ENCODE measurements at places on chromosomes 2 and 18.

- no peak for DNase-seq
These were observed 16.8 kb upstream of the LPIN1 start for GRCh38 chr2:11729362-11730212.

- no peak for DNase-seq
These were observed 52.0 kb downstream of the LYPD1 start for GRCh38 chr2:132617989-132618388.

GRCh38 chr2:239952665-239953417 lies 72.3 kb downstream of the NDUFA10 start:
- DNase-seq: no peak

DNA sequence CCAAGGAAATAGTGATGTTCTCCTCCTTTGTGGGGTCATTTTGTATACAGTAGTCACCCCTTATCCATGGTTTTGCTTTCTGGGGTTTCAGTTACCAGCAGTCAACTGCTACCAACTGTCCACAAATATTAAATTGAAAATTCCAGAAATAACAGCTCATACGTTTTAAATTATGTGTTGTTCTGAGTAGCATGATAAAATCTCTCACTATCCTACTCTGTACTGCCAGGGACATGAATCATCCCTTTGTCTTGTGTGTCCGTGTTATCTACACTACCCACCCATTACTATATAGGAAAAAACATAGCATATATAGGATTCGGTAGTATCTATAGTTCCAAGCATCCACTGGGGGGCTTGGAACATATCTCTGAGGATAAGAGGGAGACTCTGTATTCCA lies 120.9 kb upstream of the DCC start:
- DNase-seq: no peak

GRCh38 chr2:98643496-98644100 lies 35.2 kb downstream of the UNC50 start:
- no peak for DNase-seq

DNA sequence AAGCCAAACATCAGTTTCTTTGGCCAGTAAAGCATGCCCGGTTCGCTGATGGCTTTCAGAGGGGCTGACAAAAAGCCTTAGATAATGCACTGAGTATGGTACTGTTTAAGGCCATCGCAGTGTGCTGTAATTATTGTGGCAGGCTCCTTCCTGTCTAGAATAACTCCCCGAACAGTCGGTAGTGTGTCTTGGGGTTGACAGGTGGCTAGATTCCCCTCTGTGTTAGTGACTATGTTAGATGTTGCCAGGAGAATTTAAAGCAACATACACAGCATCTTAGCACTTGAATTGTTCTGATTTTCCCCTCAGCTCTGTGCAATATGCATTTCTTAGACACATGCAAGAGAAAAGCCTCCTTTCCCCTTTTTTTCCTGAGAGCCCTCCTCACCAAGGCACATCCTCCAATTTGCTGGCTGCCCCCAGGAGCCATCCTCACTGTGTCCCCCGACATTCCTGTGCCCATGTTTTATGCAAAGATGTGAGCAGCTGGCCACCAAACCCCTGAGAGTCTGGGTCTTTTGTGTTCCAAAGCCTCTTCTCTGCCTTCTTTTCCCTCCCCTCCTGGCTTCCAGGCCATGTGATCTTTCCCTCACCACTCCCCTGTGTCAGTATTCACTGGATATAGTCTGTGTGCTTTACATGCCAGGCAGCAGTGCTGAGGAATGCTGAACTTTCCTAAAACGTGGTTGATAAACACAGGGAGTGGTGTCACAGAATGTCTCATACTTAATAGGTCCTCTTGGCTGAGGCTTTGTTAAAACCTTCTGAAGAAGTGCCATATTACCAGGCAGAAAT lies 331.5 kb downstream of the HRH4 start:
- DNase-seq: no peak

DNA sequence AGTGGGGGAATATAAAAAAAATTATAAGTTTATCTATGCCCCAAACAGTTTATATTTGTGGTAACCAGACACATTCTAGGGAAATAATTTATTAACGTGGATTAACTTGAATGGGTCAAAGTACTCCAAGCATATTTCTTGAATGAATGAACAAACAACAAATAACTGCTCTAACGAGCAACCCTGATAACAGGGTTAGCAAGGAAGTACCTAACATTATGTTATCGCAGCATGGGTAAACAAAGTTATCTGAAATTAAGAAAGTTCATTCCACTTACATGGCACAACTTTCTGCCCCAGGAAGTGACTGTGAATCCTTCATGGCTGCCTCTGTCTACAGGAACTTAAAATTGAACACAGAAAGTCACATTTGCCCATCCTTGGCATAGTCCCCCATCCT lies 812.9 kb upstream of the ACVR2A start:
- DNase-seq: no peak

GRCh38 chr18:10376731-10377130 lies 77.7 kb upstream of the APCDD1 start:
- no peak for DNase-seq

- no peak for DNase-seq
These were observed 9.7 kb upstream of the PNPT1 start for GRCh38 chr2:55703350-55703749.

DNA sequence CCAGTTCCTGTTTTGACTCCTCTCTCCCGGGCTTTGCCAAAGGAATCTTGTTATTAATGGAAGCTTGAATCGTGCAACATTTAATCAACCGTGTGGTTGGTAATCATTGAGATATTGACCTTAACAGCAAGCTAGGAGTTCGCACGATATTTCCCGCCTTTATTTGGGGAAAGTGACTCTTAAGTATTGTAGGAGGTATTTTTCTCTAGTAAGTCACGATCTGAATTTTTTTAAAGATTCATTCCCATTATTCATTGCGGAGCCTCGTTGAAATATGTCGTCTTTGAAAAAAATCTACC lies 663 bp downstream of the NUP35 start:
- DNase-seq: no peak

- no peak for DNase-seq
These were observed 14.1 kb downstream of the DYNC2LI1 start for GRCh38 chr2:43787895-43788294.

DNA sequence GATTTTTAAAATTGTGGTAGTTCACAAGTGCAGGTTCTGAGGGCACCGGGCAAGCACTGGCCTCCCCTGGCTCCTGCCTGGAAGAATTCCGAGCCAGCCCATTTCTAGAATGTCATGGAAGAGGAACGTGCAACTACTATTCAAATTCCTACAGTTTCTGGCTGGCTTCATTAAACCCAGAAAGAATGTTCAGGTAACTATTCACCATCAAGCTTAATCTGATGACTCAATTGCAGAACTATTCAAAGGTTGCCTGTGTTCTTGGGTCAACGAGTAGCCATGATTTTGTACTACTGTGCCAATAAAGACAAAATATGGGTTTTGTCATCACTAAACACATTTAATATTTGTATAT lies 14.3 kb upstream of the MFF start:
- no peak for DNase-seq

GRCh38 chr2:73112913-73113854 lies at the start of gene RAB11FIP5:
TSS of gene RAB11FIP5 (minus strand) at chr2:73112948. CDS start at chr2:73112777, 171 bp downstream.
- DNase-seq: peak; percentile 44

DNA sequence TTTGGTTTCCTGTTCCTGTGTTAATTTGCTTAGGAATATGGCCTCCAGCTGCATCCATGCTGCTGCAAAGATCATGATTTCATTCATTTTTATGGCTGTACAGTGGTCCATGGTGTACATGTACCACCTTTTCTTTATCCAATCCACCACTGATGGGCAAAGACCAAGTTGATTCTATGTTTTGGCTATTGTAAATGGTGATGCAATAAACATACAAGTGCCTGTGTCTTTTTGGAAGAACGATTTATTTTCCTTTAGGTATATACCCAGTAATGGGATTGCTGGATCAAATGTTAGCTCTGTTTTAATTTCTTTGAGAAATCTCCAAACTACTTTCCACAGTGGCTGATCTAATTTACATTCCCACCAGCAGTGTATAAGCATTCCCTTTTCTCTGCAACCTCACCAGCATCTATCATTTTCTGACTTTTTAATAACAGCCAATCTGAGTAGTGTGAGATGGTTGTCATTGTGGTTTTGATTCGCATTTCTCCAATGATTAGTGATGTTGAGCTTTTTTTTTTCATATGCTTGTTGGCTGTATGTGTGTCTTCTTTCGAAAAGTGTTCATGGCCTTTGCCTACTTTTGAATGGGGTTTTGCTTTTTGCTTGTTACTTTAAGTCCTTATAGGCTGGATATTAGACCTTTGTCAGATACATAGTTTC lies 19.4 kb downstream of the EXOC6B start:
- no peak for DNase-seq

DNA sequence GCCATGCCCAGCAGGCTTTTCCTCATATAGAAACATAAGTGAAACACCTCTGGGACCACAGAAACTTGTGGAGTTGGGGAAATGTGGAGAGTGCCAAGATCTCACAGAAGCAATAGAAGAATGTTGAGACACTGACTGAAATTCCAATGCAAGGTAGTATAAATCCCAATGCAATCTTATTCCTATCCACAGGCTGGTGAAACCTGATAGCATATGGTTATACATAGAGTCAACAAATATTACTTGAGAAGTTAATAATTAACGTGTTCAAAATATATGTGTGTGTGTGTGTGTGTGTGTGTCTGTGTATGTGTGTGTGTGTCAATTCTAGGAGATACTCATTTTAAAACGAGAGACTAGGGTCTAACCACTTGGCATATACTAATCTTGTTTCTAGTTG lies 776.8 kb upstream of the ACVR2A start:
- no peak for DNase-seq

DNA sequence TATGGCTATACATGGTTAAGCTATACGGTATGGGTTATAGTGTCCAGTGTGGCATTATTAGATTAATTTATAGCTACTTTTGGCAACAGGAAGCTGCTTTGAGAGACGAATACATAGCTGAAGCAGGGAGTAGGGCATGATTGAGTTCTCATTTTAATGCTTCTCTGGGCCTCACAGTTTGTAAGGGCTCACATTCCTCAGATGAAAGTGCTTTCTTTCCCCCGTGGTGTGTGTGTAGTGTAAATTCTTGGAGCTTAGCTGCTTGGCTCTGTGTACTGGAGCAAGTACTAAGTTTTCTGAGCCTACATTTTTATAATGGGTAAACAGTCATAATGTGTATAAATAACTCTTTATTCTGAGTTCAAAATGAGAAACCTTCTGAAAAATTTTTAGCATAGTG lies 173.7 kb downstream of the PTPRM start:
- DNase-seq: no peak

GRCh38 chr18:56936457-56936856 lies 210.4 kb upstream of the BOD1L2 start:
- DNase-seq: no peak

GRCh38 chr2:195575879-195576401 lies 81.1 kb upstream of the SLC39A10 start:
- no peak for DNase-seq

GRCh38 chr2:140601342-140601741 lies 1529.5 kb downstream of the LRP1B start:
- DNase-seq: no peak

- DNase-seq: no peak
These were observed 22.5 kb upstream of the CDKL4 start for GRCh38 chr2:39266139-39266805.

DNA sequence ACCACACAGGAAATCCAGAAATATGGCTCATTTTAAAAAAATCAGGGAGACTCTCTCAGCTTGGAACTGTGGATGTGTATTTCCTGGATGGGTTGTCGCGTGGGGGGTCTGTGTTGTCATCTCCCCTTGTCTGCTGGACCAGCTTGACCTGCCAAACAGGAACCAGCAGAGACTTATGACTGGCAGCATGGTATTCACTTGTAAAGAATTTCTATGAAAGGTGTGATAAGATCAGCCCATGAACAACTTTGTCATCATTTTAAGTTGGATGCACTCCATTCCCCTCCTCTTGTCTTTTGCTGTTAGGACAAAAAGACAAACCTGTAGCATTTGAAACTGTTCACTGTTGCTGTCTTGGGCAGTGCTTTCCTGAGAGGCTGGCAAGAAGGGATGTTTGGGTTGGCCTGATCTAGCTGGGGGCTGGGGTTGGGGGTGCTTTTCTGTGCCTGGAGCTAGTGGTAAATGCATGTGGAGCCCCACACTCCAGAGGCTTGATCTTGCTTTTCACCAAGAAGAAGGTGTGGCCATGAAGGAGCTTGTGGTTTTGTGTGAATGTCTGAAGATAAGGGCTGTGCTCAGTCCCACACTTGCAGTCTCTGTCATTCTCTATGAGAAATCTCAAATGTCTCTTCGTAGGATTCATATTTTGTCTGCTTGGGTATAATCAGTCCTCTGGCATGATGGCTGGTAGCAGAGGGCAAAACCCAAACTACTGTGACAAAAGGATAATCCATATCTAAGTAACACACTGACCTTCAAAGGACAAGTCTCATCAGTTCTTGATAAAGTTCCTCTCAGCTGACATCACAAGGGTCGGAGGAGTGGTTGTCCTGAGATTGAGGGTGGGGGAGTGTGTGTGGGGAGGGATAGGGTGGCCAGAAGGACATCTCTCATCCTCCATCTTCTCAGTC lies 39.0 kb downstream of the RALB start:
- DNase-seq: no peak

DNA sequence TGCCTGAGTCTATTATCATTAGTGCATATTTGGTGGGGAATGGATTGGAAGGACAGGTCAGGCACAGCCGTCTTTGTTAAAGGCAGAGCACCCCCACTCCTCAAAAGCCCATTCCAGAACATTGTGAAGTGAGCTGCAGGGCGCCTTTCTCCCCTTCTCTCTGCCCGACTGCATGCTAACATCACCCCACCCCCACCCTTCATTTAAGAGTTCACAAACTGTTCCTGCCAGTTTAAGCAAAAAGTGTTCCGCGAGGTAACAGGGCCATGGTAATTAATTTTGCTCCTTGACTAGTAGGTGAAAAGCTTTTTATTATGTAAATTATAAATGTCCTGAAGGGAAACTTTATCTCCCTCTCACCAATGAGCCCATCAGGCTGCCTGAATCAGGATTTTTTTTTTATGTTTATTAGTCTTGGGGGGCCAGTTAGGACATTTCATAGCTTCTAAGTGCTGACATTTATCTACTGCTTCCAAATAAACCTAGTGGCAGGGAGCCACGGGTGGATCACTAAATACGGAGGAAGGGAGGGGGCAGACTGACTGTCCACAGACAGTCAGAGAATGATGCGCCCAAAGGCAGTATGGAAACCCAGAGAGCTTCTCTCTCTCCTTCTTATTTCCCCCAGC lies 99.4 kb downstream of the FTCDNL1 start:
- no peak for DNase-seq

DNA sequence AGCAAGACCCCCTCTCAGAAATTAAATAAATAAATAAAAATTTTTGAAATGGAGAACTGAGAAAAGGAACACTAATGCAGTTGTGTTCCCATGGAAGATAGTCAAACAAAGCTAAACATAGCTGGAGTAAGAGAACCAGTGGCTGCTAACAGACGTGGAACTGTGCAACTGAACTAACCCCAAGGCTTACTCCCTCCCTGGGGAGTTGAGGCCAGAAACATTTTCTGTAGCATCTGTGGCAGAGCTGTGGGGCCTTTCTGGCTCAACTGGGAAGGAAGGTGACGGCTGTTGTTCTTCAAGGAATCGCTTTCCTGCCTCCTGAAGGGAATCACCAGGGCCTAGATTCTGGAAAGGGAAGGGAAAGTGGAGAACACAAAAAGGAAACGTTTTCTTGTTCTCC lies 53.9 kb upstream of the B3GNT2 start:
- DNase-seq: no peak
